ENCODE measurements at places on chromosomes 3 and 15. TPM values are rescaled to one million over a fixed set of nuclear protein-coding genes. Genes with fewer than 3 reads are reported as not detected.

The GPR15 gene
- total RNA-seq, result 4.6 TPM

The LRRN1 gene
- total RNA-seq, result 0.58 TPM

The EXD1 gene
- not detected for total RNA-seq

The ACVR2B gene
- 8.2 TPM for total RNA-seq

The FBXW12 gene
- total RNA-seq, result not detected

The MAGEL2 gene
- not detected for total RNA-seq

The SMCO1 gene
- not detected for total RNA-seq

The PIGZ gene
- 1.1 TPM for total RNA-seq

The FETUB gene
- total RNA-seq, result not detected

The SLCO2A1 gene
- 0.10 TPM for total RNA-seq

The GOLGA6D gene
- not detected for total RNA-seq

The CCNB2 gene
- 65.9 TPM for total RNA-seq

The RMDN3 gene
- total RNA-seq, result 30.7 TPM

Data from activated T-cell treated with anti-CD3 and anti-CD28 coated beads, Interleukin-2, amount 50 U/mL, for 72 hours (primary cell).